ENCODE measurements at places on chromosomes 2 and 18.
A peak's percentile ranks its signal among the peaks of the same experiment; 100 is the strongest.

DNA sequence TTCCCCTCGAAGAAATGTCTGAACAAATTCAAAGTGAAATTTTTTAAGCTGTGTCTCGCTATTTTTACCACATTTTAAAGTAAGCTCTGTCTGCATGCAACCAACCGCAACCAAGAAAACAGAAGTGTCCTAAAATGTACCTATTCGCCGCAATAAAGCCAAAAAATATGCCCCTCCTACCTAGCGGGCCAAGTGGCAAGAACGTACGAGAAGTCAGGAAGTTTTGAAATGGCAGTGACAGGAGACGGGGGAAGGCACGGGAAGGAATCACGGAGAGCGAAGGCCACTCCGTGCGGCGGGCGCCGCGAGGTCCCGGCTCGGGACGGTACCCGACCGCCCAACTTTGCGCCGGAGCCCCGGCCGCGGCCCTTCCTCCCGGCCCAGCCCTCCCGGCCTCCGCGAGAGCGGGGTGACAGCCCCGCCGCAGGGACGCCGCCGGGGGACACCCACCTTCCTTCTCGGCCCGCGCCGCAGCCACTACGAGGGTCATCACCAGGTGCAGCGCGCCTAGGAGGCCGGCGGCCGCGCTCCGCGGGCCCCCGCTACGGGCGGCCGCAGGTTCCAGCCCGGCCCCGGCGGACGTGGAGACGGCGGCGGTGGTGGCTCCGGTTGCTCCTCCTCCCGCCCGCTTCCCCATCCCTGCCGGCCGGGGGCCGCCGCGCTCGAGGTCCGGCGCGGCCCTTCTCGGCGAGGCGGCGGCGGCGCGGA lies 568 bp downstream of the TMEM131 start:
- peak; percentile 69 for DNase-seq

GRCh38 chr18:78169174-78169864 lies 810.3 kb upstream of the SALL3 start:
- DNase-seq: no peak

DNA sequence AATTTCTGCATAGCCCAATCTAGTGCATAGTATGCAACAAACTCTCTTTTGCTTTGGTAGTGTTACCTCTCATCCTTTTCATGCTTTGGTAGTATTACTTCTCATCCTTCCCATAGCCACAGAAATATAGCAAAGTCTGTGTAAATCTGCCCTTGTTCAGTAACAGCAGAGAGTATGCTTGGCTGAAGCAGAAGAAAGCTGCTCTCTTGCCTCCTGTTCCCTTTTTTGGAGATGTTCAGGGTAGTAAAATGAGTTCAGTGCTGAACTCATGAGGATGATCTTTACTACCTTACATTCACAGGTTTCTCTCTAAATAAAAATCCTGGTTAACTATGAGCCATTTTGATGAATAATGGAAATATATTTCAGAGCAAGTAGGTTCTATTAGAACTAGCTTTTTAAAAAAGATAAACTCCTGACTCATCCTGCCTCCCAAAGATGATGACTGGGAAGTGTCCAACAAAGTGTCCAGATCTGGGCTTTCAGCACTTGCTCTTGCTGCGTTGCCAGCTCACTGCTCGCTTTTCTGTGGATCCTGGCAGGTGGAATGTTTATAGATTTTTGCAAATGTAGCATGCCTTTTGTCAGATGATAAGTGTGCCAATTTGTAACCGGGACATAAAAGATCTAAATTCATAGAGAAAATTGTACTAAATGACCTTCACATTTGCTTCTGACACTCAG lies 29.4 kb upstream of the CHMP3 start:
- no peak for DNase-seq

- peak; percentile 75 for DNase-seq
These were observed 688 bp downstream of the MAPRE2 start for GRCh38 chr18:35041815-35042387.
